ENCODE measurements at places on chromosomes 1 and 21. TPM values are rescaled to one million over a fixed set of nuclear protein-coding genes. Genes with fewer than 3 reads are reported as not detected.

DNA sequence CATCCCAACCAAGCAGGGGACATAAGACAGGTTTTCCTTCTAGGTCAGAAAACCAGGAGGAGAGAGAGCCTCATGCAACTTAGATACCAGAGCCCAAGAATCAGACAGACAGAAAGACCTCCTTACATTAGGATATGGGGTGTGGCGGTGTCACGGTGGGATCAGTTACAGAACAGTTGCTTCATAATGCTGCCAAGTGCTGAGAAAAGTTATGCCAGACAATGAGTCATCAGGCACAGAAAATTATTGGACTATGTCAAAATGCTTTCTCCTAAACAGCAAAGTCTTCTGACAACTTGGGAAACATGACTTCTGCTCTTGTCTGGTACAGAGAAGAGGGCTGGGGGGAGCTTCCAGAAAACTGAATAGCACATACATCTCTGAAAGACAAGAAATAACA is 1120.2 kb upstream of the TMPRSS15 start:
- peak; percentile 87 for DNase-seq

DNA sequence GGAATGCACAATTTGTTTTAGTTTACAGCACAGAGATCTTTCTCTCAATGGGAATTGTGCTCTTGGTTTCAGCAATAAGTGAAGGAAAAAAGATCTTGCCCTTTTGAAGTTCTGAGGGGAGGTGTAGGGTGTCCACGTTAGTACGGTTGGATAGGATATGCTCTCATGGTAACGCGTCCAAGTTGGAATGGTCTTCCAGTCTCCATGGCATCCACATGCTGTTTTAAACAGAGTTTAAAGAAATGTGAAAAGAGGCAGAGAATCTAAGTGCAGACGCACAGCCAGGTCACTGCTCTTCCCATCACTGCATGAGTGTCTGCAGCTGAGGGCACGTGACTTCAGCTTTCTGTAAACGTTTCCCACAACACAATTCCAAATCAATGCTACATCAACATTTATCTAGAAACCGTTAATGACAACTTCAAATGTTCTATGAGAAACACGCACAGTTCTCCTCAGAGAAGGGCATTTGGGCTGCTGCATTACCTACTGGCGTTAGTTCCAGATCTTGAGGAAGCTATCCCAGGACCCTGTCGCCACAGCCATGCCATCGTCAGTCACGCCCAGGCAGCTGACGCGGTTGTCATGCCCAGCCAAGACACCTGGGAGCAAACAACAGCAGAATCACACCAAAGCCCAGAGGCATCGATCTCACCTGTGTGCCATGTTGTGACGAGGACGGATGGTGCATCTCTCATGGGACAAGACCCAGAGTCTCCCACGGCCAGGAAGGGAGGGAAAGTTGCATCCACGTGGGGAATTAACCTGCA is 8.8 kb upstream of the NADK start:
- peak; percentile 70 for DNase-seq

DNA sequence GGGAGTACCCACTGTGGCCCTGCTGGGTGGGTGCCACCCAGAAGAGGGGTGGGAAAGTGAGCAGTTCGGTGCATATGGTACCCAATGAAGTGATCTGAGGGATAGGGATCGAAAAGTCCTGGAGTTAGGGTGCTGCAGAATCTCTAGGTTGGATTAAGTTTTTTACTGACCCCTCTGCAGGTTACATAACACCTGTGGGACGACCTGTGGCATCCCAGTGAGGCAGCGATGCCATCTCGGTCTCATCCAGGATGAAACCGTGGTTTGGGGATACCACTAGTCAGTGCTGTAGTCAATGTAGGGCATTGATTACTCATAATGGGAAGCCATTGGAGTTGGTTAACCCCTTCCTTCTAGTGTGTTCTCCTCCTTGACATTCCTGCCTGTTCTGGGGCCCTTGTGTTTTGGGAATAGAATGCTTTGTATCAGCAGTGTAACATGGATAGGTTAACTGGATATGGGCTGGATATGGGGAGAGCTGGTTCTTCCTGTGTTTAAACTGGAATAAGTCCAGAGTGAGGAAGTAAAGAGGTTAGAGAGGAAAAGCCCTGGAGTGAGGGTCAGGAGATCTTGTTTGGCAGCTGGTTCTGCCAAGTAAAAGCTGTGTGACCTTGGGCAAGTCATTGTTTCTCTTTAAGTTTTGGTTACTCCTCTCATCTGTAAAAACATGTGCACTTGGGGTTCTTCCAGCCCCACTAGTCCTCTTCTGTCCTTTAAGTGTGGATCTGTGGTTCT is 42.8 kb upstream of the ATF3 start:
- DNase-seq = no peak

DNA sequence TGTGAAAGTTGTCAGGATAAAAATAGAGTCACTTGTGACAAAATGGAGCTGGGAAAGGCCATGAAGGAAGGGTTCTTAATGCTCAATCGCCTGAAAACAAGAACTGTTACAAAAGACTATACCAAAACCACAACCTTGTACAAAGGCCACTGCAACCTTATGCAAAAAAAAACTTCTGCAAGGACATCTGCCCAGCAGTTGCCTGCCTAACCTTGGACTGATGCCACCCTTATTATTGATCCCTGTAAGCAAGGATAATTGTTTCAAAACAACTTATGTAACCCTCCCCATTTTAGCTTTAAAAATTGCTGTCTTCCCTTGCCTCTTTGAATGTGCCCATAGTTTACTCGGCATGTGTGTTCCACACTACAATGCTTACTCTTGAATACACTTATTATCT is 5.7 kb downstream of the ALG14 start:
- no peak for DNase-seq

The CCDC24 gene
- polyA plus RNA-seq = 1.3 TPM

GRCh38 chr21:41832596-41833496 is 46.3 kb downstream of the PRDM15 start:
- DNase-seq = no peak

Measured in muscle of leg (tissue), 16 donors.